ENCODE measurements at places on chromosomes 13 and 19. TPM values are rescaled to one million over a fixed set of nuclear protein-coding genes. Genes with fewer than 3 reads are reported as not detected.

The PSG4 gene
- not detected for polyA plus RNA-seq

The ZNF837 gene
- polyA plus RNA-seq = 0.75 TPM

The OXGR1 gene
- not detected for polyA plus RNA-seq

The MYO1F gene
- 10.0 TPM for polyA plus RNA-seq

All from aorta (tissue), 5 donors.